Activated T-helper 1 cell treated with anti-CD3 and anti-CD28 coated beads, Interleukin-2, amount 50 U/mL, for 16 hours (primary cell): ENCODE measurements at places on chromosomes 11 and 22.

DNA sequence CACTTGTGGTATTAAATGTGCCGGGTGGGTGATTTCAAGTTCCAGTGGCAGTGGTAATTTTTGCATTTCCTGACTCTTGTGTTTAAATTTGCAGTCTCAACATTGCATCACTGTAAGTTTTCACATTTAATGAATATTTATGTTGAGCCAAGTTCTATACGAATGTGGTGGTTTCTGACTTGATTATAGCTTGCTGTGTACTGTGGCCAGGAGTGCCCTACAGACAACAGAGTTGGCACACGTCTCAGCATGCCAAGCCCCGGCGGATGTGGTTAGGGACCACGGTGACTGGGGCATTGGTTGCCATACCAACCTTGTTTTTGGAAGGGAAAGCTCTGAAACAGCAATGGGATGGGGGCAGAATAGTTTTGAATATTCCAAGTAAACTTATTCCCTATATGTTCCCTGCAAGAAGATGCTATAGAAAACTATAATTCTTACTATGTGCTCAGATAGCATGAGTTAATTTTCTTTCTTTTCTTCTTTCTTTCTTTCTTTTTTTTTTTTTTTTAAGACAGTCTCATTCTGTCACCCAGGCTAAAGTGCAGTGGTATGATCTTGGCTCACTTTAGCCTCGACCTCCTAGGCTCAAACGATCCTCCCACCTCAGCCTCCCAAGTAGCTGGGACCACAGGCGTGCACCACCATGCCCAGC, 16.0 kb downstream of the ZNRF3 start:
- DNase-seq: no peak

DNA sequence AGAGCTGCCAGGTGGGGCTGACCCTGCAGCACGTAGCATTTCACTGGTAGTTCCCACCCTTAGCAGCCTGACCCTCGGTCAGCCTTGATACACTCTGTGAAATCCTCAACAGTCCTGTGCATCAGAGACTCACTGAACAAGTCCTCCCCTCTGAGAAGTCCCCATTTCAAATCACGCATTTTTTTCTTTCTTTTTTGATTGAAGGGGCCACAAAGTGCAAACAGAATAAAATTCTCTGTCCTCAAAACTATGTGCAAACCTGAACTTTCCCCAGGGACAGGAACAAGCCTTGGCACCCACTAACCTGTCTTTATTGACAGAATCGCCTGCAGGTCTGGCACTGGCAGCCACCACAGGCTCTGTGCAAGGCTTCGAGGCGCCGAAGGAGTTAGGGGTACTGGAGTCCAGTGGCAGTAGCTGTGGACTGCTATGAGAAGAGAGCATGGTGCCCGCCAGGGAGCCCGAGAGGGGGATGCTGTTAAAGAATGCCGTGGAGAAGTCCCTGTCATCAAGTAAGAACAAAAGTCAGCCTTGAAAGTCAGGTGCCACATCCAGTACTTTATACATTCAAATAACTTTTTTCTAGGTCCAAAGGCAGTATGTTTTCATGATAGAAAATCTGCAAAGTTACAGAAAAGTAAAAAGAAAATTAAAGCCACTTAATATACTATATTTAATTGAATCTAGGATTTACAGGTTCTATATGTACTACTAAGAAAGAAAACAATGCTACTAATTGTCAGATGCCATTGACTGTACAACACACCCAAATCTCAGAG, 53.8 kb downstream of the HIRA start:
- DNase-seq: no peak

- no peak for DNase-seq
Measured at GRCh38 chr11:68186061-68186460, 27.0 kb downstream of the KMT5B start.

DNA sequence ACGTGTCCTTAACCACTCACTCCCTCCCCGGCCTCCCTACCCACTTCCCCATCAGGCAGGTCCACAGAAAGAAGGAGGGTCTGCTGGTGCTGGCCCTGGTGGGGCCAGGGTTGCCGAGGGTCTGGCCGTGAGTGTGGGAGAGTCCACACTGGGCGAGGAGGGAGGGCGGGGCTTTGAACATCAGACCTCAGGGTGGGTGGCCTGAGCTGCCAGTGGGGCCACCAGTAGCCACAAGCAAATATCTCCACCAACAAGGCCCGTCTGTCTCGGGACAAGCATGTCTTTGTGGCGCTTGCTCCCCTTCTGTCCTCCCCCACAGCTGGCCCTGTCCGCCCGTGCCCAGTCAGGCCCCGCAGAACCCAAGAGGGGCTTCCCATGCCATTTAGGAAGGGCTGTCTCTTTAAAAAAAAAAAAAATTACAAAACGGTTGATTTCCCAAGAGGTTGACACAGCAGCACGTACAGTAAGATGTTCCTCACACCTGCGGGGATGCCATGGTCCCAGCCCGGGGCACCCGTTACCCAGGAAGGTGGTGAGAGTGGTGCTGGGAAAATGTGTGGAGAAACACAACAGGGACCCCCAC, 17.7 kb upstream of the TALDO1 start:
- no peak for DNase-seq

GRCh38 chr11:106834567-106834966, 183.7 kb downstream of the GUCY1A2 start:
- DNase-seq: no peak

GRCh38 chr11:776561-777287, 563 bp downstream of the GATD1 start:
- no peak for DNase-seq

DNA sequence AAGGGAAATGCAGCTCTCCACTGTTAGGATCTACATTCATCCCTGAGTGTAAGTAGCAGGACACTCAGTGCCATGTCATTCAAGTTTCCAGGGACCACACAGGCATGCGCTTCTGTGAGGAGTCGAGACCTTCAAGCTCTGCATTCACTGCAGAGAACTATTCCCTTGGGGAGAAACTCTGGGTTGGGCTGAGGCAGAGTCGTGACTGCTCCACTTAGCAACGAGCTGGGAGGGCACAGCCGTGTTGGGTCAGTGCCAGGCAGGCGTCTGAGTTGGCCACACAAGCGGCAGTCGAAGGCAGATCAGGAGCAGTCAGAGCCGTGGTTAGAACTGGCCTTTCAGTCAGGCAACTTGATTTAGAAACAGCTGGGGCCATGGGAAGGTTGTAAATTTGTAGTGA, 14.7 kb downstream of the MPEG1 start:
- no peak for DNase-seq

GRCh38 chr11:61949169-61950034, 749 bp upstream of the BEST1 start:
- no peak for DNase-seq

DNA sequence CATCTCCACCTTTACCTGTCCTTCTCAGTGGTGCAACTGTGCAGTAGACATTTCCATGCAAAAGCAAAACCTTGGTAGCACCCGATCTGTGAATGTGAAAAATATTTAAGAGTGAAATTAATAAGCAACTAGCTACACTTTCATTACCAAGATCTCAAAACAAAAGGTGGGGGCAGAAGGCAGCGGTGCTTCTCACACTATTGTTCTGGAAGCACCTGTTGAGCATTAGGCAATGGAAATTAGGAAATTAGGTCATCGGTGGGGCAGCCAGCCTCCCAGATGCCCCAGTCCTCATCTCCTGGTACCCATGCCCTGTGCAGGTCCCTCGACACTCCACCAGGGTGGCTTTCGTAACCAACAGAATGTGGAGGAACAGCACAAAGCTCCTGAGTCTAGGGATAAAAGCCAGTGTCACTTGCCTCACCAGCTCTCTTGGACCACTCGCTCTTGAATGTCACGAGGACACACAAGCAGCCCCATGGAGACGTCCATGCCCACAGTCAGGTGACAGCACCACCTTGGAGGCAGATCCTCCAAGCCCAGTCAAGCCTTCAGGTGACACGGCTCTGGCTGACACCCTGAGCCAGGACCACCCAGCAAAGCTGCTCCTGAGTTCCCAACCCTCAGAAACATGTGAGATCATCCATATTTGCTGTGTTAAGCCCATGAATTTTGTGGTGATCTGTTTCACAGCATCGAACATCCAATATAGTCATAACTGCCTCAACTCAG, 3.3 kb downstream of the LTO1 start:
- no peak for DNase-seq

DNA sequence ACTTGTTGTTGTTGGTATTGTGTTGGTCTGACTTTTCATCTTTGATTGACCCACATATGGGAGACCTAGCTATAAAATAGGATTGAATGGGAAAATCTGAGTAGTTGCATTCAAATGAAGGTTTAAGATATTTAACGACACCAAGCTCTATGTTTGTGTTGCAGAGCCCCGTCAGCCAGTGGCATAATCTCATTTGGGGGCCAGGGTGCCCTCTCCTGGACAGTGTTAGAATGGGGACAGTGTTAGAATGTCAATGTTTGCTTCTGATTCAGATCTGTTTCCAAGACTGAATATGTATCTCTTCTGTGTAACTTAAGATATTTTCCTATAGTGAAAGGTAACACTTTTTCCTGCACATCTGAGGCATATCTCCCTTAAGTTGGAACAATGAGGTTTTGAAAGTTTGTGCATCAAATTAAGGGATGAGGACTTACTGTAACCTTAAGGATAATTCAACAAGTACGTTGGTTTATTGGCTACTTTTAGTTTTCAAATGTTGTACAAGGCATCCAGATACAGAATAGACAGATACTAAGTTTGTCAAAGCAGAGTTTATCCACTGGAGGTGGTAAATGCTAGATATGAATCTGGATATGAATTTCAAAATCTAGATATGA, 5.3 kb upstream of the OR52M1 start:
- peak; percentile 10 for DNase-seq

GRCh38 chr11:134150195-134150903, 73.4 kb downstream of the NCAPD3 start:
- DNase-seq: no peak

DNA sequence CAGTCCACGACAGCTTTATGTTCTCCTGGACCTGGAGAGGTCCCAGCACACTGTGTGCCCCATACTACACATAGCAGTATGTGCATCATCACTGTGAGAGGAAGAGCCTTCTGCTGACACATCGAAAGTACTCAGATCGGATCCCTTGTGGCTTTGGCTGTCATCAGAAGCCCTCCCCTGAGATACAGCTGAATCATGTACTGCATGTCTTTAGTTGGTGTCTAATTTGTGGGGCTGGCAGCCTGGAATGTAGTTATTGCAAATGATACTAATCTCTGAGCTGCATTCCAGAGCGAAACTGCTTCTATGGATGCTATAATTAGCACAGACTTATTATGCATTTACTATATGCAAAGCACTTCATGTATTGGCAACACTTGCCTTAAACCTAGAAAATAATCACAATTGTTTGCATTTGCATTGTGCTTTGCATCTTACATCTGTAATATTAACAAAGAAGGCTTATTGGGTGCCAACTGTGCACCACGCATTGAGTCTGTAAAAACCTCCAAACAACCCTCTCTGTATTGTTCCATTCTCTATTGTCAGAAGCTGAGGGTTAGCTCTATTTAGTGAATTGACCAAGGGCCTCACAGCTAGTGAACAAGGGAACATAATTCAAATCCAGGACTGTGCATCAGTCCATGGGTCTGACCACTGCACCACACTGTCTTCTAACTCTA, 89.2 kb upstream of the CRTAM start:
- DNase-seq: peak; percentile 44

DNA sequence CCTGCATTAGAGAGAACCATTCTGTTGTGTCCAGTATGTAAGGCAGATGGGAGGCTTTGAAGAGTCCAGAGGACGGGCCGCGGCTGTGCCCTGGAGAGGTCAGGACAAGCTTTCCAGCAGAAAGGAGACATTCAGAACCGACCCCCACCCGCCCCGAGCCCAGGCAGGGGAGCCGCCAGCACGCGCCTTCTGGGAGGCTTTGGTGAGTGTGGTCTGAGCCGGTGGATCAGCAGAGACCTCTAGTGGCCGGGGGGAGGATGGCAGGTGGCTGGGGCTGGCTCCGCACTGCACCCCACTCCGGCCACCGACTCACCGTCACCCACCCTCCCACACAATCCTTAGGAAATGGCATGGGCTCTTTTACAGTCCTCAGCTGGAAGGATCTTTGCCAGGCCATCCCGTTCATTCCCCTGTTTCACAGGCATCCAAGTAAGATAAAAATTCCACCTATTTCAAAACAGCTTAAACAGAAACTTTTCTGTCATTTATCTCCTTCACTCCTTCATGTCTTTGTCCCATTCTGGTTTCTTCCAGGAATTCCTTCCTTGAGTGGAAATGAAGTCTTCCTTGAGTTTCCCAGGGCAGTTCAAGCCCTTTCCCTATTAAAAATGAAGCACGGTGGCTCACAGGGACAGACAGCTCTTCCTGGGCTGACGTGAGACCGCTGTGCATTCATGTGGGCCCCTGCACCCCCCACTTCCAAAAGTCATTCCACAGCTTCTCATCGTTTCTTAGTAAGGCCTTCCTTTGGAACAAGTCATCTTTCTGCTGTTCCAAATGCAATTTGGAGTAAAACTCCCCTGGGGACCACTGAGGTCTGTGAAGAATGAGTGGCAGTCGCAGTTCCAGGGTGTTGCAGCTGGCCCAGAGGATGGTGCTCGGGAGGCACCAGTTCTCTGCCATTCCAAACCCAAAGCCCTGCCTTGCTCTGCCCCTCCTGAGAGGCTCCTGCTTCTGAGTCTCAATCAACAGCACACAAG, 91.0 kb downstream of the FEZ1 start:
- peak; percentile 49 for DNase-seq

- DNase-seq: no peak
Measured at GRCh38 chr22:49826603-49827270, 936 bp downstream of the BRD1 start.
